GM23248 (cell line): ENCODE measurements at places on chromosomes 5 and 9. TPM values are rescaled to one million over a fixed set of nuclear protein-coding genes. Genes with fewer than 3 reads are reported as not detected.
A peak's percentile ranks its signal among the peaks of the same experiment; 100 is the strongest.

GRCh38 chr5:94017579-94017978 lies 276.2 kb upstream of the POU5F2 start:
- H3K27me3 ChIP-seq: no peaks in the 10 kb centered on the region
- H3K36me3 ChIP-seq: no peaks in the 10 kb centered on the region
- H3K4me3 ChIP-seq: no peak overlapping the region
- H3K27ac ChIP-seq: no peak overlapping the region
- H3K4me1 ChIP-seq: peaks cover 12% of the 10 kb centered on the region

- H3K36me3 ChIP-seq: 0 out of 2 replicates have a peak, but pooled peaks cover 5% of the 10 kb centered on the region
- H3K27ac ChIP-seq: peak overlapping the region; percentile 74
- H3K4me3 ChIP-seq: peak overlapping the region; percentile 94
- peaks cover 8% of the 10 kb centered on the region; the same call in 1 of the 2 replicates for H3K4me1 ChIP-seq
These were observed 460 bp upstream of the ACO1 start for GRCh38 chr9:32384002-32384363.

GRCh38 chr5:40386289-40386688 lies 293.4 kb upstream of the PTGER4 start:
- no peak for DNase-seq
- peaks cover 26% of the 10 kb centered on the region; the same call in 1 of the 2 replicates for H3K27me3 ChIP-seq
- no peak overlapping the region for H3K4me3 ChIP-seq
- H3K27ac ChIP-seq: no peak overlapping the region
- no peaks in the 10 kb centered on the region for H3K36me3 ChIP-seq
- peaks cover 16% of the 10 kb centered on the region for H3K4me1 ChIP-seq

- no peaks in the 10 kb centered on the region for H3K27me3 ChIP-seq
- H3K36me3 ChIP-seq: no peaks in the 10 kb centered on the region
- peaks cover 10% of the 10 kb centered on the region for H3K4me1 ChIP-seq
- H3K27ac ChIP-seq: no peak overlapping the region
- DNase-seq: no peak
These were observed 3.0 kb downstream of the GRK6 start for GRCh38 chr5:177429248-177430040.

DNA sequence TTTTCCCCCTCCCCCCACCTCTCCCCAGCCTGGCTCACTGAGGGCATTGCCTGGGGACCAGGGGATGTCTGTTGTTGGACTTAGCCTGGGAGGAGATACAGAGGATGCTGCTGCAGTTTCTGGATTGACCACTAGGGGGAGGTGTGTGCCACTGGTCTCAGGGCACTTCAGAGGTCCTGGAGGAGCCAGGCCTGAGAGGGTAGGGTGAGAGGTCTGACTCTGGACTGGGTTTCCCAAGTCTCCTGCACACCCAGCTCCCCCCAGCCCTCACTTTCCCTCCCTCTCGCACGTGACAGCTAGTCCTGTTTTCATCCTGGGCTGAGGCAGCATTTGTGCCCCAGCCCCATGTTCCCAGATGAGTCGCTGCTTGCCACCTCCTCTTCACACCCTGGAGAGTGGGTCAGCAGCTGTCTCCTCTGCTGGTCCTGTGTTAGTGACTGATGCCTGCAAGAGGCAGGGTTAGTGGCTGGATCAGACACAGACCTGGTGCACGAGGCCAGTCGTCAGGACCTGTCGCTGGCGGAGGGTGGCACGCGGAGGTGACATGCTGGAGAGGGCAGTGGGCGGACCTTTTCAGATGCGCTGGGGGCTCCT lies 4.4 kb downstream of the IL3 start:
- no peaks in the 10 kb centered on the region for H3K36me3 ChIP-seq
- peak; percentile 72 for DNase-seq
- no peak overlapping the region for H3K27ac ChIP-seq
- no peaks in the 10 kb centered on the region for H3K4me1 ChIP-seq
- H3K27me3 ChIP-seq: no peaks in the 10 kb centered on the region

GRCh38 chr9:137645211-137645610 lies 26.4 kb downstream of the EHMT1 start:
- H3K4me1 ChIP-seq: 0 out of 2 replicates have a peak, but pooled peaks cover 3% of the 10 kb centered on the region
- H3K36me3 ChIP-seq: no peaks in the 10 kb centered on the region; the same call in 1 of the 2 replicates
- no peak overlapping the region for H3K4me3 ChIP-seq
- DNase-seq: no peak
- H3K27me3 ChIP-seq: no peaks in the 10 kb centered on the region
- H3K27ac ChIP-seq: no peak overlapping the region

GRCh38 chr5:66871651-66872050 lies 275.5 kb downstream of the MAST4 start:
- no peak overlapping the region for H3K4me3 ChIP-seq
- H3K27me3 ChIP-seq: no peaks in the 10 kb centered on the region
- no peaks in the 10 kb centered on the region for H3K36me3 ChIP-seq
- DNase-seq: no peak

DNA sequence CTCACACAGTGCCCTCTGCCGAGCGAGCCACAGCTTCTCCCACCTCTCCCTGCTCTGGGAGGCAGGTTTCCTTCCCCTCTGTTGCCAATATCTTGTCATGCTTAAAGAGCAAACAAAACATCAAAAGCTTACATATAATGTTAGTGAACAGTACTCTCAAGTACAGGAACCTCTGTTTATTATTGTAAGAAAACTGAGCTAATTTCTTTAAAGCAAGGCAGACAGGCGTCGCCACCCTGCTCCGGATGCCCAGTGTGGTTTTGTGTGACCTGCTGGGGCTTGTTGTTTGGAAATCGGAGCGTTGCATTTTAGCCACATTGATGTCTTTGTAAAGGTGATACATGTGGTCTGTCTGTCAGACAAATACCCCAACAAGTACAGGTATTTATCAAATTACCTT lies 401.4 kb upstream of the IRX1 start:
- H3K4me1 ChIP-seq: no peaks in the 10 kb centered on the region
- H3K36me3 ChIP-seq: no peaks in the 10 kb centered on the region
- H3K27me3 ChIP-seq: no peaks in the 10 kb centered on the region; the same call in 1 of the 2 replicates
- no peak for DNase-seq

DNA sequence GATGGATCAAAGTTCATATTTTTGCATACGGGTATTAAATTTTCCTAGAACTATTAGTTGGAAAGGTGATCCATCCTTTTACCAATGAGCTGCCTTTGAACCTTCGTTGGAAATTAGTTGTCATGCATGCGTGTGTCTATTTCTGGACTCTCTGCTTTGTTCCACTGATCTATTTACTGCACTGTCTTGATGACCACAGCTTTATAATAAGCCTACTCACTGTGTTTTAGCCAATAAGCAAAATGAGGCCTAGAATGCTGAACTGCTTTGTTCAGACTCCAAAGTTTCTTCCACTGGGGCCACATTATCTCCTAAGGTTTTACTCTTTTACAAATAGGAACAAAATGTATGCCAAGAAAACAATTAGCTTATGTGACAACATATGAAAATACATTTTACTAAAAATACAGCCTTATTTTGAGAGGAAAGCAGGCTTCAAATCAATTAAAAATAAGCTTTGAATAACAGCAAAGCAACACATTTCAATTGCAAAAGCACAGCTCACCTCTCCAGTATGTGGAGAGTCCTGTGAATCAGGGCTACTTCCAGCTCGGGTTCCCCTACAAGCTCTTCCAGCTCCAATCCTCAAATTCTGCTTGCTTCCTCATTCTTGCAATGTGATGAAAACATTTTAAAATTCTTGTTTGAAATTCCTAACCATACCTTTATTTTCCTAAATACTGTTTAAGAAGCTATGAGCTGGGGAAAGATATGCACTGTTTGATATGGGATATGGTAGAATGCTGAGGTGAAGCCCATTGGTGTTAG lies 72.0 kb downstream of the RETREG1 start:
- H3K27me3 ChIP-seq: no peaks in the 10 kb centered on the region
- H3K27ac ChIP-seq: peak overlapping the region; percentile 35
- no peaks in the 10 kb centered on the region for H3K36me3 ChIP-seq
- peaks cover 34% of the 10 kb centered on the region for H3K4me1 ChIP-seq
- DNase-seq: peak; percentile 64
- H3K4me3 ChIP-seq: no peak overlapping the region

DNA sequence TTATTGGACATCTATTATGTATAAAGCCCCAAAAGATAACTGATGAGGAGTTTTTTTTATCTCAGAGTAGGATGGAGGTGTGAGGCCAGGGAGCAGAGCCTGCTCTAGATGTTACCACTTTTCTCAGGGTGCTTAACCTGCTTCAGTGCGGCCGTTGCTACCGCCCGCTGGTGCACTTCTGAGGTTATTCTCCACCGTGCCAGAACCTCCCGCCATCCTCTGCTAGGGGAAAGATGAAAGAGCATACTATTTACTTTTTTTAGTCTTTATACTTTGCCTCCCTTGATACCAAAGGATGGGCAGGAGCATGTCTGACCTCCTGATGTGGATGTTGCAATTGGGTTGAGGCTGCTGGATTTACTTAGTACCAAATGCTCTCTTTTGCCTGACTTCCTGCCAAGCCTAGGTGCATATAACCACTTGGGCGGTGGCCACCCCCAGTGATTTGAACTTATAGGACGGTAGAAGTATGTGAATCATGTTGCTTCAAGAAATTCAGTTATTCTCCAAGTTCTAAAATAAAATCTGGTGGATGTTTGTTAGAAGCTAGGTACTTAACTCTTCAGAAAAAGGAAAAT lies 71.1 kb upstream of the HSPB3 start:
- no peak for DNase-seq
- no peaks in the 10 kb centered on the region for H3K27me3 ChIP-seq
- no peak overlapping the region for H3K27ac ChIP-seq
- H3K4me3 ChIP-seq: no peak overlapping the region
- peaks cover 29% of the 10 kb centered on the region for H3K4me1 ChIP-seq

DNA sequence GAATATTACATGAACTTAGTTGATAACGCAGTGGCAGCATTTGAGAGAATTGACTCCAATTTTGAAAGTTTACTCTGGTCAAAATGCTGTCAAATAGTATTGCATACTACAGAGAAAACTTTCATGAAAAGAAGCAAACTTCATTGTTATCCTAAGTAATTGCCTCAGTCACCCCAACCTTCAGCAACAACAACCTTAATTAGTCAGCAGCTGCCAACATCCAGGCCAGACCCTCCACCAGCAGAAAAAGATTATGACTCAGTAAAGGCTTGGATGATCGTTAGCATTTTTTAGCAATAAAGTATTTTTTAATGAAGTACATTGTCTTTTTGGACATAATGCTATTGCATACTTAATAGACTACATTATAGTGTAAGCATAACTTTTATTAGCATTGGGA lies 40.8 kb upstream of the SPDL1 start:
- H3K4me1 ChIP-seq: peaks cover 29% of the 10 kb centered on the region
- H3K27me3 ChIP-seq: no peaks in the 10 kb centered on the region
- peak; percentile 41 for DNase-seq
- H3K4me3 ChIP-seq: no peak overlapping the region
- H3K27ac ChIP-seq: no peak overlapping the region
- no peaks in the 10 kb centered on the region for H3K36me3 ChIP-seq

DNA sequence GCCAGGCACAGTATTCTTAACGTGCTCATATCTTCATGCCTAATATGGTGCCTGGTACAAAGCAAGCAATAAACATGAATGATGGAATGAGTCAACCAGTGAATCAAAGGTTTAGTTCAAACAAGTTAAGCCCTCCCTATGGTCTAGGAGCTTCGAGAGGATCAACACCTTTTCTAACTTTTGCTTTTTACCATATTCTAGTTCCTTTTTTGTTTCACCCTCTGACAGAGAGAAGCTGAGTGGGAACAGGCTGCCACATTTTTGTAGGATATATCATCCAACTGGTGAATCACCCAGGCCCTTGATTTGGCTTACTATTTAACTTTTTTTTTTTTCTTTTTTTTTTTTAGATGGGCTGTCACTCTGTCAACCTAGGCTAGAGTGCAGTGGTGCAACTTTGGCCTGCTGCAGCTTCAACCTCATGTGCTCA lies 39.3 kb upstream of the TNC start:
- peak overlapping the region; percentile 27; the same call in 1 of the 2 replicates for H3K4me3 ChIP-seq
- H3K27me3 ChIP-seq: no peaks in the 10 kb centered on the region
- H3K27ac ChIP-seq: peak overlapping the region; percentile 75

- no peak overlapping the region for H3K4me3 ChIP-seq
- no peak for DNase-seq
- peaks cover 12% of the 10 kb centered on the region for H3K4me1 ChIP-seq
- no peaks in the 10 kb centered on the region for H3K27me3 ChIP-seq
- peaks cover 13% of the 10 kb centered on the region for H3K36me3 ChIP-seq
These were observed 70.3 kb downstream of the MTAP start for GRCh38 chr9:21872696-21873095.

DNA sequence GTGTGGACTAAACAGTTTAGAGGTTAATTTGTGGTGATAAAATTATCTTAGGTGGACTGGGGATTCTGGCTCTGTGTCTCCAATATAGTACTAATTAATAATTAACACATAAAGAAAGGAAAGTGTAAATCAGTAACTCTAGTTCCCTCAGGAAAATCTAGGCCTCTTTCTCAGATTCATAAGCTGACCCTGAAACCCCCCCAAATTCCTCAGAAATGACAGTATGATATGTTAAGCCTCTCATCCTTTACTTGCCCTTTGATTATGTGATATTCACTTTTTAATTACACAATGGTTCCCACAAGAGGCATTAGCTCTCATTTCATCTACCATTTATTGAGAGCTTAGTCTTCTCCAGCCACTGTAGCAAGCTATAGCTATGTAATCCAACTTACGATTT lies 636.2 kb upstream of the SEMA6A start:
- H3K36me3 ChIP-seq: no peaks in the 10 kb centered on the region
- H3K4me3 ChIP-seq: no peak overlapping the region
- H3K27me3 ChIP-seq: no peaks in the 10 kb centered on the region
- no peak overlapping the region for H3K27ac ChIP-seq
- no peak for DNase-seq

GRCh38 chr5:111227226-111227782 lies 3.1 kb downstream of the CAMK4 start:
- H3K4me1 ChIP-seq: peaks cover 16% of the 10 kb centered on the region; the same call in 1 of the 2 replicates
- H3K27me3 ChIP-seq: no peaks in the 10 kb centered on the region
- H3K36me3 ChIP-seq: no peaks in the 10 kb centered on the region
- no peak overlapping the region for H3K4me3 ChIP-seq

DNA sequence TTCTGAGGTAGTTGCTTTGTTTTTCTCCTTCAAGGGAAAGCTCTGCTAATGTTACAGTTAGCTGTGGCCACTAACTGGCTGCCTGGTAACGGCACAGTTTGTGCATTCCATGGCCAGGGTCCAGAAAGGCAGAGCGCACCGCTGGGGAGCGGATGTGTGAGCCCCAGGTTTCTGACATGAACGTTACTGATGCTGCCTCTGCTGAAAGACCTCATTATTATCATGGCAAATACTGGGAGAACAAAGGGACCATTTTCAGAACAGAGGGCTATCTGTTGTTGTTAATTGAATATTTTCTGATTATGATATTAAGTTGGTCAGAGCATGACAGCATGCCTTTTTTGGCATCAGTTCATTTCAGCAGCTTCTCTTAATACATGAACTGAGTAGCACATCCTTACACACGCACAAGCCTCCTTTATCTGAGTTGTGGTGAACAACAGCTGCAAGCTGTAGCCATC lies 134.1 kb downstream of the NUDT12 start:
- no peak overlapping the region for H3K27ac ChIP-seq
- no peaks in the 10 kb centered on the region for H3K36me3 ChIP-seq
- DNase-seq: peak; percentile 20
- peaks cover 57% of the 10 kb centered on the region for H3K4me1 ChIP-seq

GRCh38 chr5:124980163-124980941 lies 233.9 kb upstream of the ZNF608 start:
- H3K36me3 ChIP-seq: no peaks in the 10 kb centered on the region
- H3K27ac ChIP-seq: no peak overlapping the region
- no peaks in the 10 kb centered on the region for H3K4me1 ChIP-seq

DNAJC18 gene
- polyA plus RNA-seq: 13.4 and 20.8 TPM in 2 replicates

CA9 gene
- 2.3 and 2.7 TPM in 2 replicates for polyA plus RNA-seq

OR1J2 gene
- polyA plus RNA-seq: 0.20 and 0.28 TPM in 2 replicates
